Dermis lymphatic vessel endothelial cell (primary cell): ENCODE measurements at places on chromosomes 2 and 18. TPM values are rescaled to one million over a fixed set of nuclear protein-coding genes. Genes with fewer than 3 reads are reported as not detected.

The EPB41L3 gene
- total RNA-seq: 0.69 and 49.1 TPM in 2 replicates

The LINC00305 gene
- total RNA-seq: not detected in 2 replicates

The CXCR1 gene
- total RNA-seq: not detected in 2 replicates

The ZSWIM2 gene
- total RNA-seq: not detected in 2 replicates

The DLGAP1 gene
- total RNA-seq: 0.09 and 0.11 TPM in 2 replicates

The HOXD9 gene
- 17.0 and 33.7 TPM in 2 replicates for total RNA-seq
